ENCODE measurements at places on chromosomes 1 and 21.
A peak's percentile ranks its signal among the peaks of the same experiment; 100 is the strongest.

GRCh38 chr1:68470388-68470970 is 20.7 kb upstream of the RPE65 start:
- no peak for DNase-seq

- no peak for DNase-seq
Observed at GRCh38 chr1:66489972-66490601, 43.9 kb upstream of the SGIP1 start.

GRCh38 chr1:206713910-206714312 is 29.2 kb downstream of the MAPKAPK2 start:
- no peak for DNase-seq

DNA sequence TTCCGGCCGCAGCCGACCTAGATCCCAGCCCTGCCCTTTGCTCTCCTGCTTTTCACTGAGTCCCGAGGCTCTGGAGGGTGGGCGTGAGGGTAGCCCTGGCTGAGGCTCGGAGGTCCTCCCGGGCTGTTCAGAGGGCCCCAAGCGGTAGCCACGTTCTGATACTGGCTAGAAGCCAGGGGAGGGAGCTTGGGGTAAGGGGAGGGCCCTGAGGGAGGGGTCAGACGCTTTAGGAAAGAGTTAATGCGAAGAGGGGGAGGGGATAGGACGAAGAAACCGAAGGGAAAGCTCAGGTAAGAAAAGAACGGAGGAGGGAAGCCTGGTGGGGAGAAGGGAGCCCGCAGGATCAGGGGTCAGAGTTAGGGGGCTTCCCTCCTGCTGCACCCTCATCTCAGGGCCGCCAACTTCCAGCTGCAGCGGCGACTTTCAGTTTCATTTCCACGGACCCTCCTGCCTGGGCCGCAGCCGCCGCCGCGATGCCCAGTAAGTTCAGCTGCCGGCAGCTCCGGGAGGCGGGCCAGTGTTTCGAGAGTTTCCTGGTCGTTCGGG is at the start of gene MOV10:
MOV10 (plus strand) TSS at position 220 of the 546 bp plus-strand sequence; CDS start at position 474, 254 bp downstream.
- peak; percentile 91 for DNase-seq

DNA sequence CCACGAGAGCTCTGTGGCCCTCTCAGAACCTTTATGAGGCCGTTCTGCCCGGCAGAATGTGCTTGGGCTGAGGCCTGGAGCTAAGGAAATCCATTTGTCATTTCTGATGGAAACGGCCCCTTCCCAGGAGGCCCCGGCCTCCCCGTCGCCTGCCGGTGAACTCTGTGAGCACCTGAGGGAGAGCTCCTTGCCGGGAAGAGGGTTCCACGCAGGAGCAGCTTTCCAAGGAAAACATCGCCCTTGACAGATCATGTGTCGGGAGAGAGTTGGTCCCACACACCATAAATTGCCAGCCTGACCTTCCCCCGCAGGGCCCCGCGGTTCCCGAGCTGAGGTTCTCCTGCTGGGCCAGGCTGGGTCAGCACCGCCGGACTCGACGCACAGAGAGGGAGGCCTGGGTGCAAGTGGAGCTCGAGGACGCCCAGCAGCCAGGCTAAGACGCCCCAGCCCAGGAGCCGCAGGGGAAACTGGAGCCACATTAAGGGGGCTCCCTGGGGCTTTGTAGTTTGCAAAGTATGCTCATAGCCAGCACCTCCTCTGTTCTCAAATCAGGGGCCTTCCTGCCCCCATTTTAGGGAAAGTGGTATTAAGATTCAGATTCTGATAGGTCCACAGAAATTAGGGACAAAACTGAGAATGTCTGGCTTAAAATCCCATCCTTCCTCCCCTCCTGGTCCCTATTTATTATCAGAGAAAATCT is 239.5 kb downstream of the FOXD2 start:
- peak; percentile 48 for DNase-seq

DNA sequence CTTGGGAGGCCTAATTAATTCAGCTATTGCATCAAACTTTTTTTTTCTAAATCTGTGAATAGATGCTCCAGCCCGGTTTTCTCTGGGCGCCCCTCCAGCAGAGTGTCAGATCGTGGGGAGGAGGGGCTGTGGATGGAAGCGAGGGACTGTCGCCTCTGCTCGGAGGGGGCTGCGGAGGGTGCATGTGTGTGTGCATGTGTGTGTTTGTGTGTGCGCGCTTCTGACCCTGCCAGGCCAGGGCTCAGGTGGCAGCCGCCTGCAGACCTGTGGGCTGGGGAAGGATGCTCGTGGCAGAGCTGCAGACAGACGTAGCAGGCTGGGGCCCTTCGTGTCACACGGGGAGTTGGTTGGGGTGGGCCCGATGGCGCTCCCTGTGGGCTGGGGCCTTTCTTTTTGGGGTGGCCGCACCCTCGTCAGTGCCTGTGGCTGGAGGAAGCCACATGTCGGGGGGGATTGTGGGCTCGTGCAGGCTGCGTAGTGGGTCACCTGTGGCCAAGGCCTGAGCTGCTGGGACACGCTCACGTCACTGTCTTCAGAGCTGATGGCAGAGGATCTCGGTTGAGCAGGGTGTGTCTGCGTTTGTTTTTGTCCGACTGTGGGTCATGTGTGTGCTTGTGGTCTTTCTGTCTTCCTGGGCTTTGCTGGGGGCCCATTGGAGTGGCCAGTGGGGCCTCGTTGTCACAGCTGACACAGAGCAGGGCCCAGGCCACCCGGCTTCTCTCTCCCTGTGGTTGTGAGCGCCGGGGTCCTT is 2.8 kb downstream of the SKI start:
- DNase-seq, result peak; percentile 75

- no peak for DNase-seq
Observed at GRCh38 chr1:91221017-91221416, 183.6 kb downstream of the HFM1 start.

DNA sequence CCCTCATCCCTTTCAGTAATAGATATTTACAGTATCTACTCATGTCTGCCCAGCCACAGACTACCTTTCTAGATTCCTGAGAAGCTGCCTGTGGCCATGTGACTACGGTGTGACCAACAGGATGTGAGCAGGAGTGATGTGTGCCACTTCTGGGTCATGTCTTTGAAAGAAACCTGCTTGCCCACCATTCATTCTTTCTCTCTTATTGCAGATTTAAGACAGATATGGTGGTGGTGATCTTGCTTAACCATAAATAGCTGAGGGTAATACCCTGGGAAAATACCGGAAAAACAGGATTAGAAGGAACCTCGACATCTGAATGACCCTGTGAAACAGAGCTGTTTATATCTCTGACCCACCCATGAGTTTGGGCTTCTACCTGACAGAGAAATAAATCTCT is 41.6 kb upstream of the GUCA2A start:
- no peak for DNase-seq

GRCh38 chr1:3055051-3055450 is 14.0 kb upstream of the PRDM16 start:
- DNase-seq, result no peak

DNA sequence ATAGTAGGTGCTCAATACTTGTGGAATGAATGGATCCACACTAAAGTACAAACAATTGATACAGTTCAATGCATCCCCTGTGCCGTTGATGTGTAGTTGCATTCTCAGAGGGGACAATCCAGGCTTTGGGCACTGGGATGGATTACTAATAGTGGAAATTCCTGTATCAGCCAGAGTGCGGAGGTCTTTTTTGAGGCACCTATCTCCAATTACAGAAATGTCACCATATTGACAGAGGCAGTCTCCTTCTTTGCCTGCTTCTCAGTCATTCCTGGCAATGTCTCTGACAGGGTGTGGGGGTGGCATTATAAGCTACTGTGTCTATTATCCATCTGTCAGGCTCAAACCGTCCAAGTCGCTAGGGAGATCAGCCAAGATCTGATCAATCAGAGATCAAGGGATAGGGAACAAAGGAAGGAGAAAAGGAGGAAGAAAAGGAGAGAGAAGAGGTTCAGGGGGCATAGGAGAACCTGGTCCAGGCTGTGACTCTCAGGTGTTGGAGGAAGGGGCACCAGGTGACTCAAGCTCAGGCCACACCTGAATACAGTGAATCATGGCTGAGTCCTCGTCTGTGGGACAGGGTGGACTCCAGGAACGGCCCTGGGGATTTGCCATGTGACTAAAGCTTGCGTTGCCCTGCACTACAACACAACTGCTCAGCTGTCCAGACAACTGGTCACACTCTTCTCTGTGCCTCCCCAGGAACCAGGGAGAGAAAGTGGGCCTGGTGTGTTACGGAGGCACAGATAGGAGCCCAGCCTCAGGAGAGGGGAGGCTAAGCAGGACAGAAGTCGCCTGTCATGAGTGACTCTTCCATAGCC is 3.4 kb upstream of the LAMB3 start:
- DNase-seq, result no peak

- DNase-seq, result no peak
Observed at GRCh38 chr1:157001304-157001703, 44.2 kb downstream of the ARHGEF11 start.

DNA sequence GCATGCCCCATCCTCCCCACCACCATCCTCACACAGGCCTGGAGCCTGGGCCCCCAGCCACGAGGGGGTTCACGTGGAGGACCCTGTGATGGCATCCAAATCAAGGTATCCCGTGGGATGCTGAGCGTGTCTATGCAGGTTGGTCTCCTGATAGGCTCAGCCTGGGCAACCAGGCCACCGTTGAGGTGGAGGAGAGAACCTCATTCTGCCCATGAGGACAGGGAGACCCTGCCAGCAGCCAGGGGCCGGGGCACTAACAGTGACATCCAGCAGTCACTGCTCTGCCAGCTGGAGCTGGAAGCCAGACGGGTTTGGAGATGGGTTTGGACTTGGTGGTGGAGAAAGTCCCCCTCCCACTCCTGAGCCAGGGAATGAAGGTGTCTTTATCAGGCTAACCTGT is 582.8 kb downstream of the MATN1 start:
- DNase-seq, result no peak

- DNase-seq, result no peak
Observed at GRCh38 chr1:169288011-169288414, 79.6 kb downstream of the NME7 start.

DNA sequence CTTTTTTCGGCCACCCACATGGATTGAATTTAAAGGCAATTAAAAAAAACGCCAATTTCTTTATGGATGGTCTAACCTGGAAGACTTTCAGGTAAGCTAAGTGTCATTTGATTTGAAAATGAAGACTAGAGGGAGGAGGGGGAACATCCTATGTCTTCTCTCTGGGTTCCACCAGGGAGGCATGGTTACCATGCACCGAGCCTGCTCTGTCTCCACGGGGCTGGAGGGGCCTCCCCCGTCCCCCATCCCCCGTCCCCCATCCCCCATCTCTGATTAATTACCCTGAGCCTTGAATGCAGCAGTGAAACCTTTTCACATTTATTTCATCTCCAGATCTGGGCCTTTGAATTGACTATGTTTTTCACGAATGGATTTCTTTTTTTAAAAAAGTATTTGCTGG is 135.1 kb downstream of the TLR5 start:
- DNase-seq, result no peak

- DNase-seq, result no peak
Observed at GRCh38 chr1:40896482-40896881, 34.3 kb upstream of the CITED4 start.

DNA sequence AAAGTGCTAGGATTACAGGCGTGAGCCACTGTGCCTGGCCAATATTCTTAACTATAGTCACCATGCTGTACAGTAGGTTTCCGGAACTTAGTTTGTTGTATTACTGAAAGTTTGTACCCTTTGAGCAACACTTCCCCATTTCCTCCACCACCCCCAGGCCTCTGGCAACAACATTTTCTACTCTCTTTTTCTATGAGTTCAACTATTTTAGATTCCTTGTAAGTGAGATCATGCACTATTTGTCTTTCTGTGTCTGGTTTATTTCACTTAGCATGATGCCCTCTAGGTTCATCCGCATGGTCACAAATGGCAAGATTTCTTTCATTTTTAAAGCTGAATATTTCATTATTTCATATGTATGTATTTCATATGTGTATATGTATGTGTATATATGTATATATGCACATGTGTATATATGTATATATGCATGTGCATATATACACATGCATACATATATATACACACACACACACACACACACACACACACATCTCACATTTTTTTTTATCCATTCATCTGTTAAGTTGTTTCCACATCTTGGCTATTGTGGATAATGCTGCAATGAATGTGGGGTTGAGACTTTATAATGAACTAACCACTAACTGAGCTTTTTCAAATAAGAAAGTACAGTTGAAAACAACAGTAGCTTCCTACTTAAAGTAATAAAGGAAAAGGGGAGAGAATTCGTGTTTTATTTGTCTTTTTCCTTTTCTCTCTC is 256.8 kb upstream of the C1orf105 start:
- DNase-seq, result no peak

DNA sequence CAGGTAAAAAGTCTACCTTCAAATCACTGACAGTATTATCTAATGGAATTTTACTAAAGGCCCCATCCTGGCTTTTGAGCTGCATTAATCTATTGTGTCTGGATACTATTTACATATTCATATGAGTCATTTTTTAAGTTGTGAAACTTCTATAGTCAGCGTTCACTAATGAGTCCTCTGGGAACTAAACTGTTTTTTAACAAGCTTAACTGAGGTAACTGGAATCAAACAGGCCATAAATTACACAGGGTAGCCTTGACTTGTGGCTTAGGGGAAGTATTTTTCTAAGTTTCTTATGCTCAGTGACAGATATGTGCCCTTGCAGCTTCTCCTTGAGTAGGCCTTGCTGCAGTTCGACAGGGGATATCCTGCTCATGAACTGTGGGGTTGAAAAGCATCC is 68.8 kb downstream of the JMJD4 start:
- DNase-seq, result no peak

GRCh38 chr1:21335750-21336224 is 45.5 kb upstream of the ECE1 start:
- DNase-seq, result no peak

GRCh38 chr1:3060127-3060526 is 8.9 kb upstream of the PRDM16 start:
- DNase-seq, result peak; percentile 50

- no peak for DNase-seq
Observed at GRCh38 chr1:118253053-118253915, 68.3 kb upstream of the SPAG17 start.

- no peak for DNase-seq
Observed at GRCh38 chr1:224435318-224435763, 744 bp upstream of the WDR26 start.

DNA sequence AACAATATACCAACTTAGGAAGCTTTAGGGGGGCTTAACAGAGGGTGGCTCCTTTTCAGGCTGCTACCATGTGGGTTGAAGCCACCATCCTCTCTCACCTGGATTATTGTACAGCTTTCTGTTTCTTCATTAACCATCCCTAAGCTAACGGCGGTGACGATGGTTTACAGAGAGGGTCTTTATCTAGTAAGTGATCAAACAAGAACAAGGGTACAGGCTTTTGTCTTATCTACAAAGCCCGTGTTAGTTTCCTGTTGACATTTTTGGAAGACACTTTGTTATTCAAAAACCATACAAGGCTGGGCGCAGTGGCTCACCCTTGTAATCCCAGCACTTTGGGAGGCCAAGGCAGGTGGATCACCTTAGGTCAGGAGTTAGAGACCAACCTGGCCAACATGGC is 20.4 kb downstream of the SLC25A33 start:
- DNase-seq, result no peak

DNA sequence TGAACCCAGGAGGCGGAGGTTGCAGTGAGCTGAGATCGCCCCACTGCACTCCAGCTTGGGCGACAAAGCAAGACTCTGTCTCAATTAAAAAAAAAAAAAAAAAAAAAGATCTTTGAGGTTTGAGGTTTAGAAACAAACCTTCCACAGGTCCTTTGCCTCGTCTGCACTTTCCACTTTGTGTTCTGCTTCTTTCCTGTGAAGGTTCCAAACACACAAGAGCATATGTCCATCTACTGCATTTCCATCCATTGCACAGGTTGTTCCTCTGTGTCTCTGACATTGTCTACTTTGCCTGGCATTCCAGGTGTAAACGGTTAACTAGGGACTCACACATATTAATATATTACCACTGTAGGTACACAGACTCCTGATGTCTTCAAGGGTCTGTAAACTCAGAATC is 40.1 kb downstream of the DSTYK start:
- no peak for DNase-seq
